ENCODE measurements at places on chromosomes 1 and 21. TPM values are rescaled to one million over a fixed set of nuclear protein-coding genes. Genes with fewer than 3 reads are reported as not detected.

RBM11 gene
- 8.1 TPM for total RNA-seq

SYNJ1 gene
- 16.1 TPM for total RNA-seq

MFSD2A gene
- 16.2 TPM for total RNA-seq

CELA2A gene
- total RNA-seq: not detected

DNA sequence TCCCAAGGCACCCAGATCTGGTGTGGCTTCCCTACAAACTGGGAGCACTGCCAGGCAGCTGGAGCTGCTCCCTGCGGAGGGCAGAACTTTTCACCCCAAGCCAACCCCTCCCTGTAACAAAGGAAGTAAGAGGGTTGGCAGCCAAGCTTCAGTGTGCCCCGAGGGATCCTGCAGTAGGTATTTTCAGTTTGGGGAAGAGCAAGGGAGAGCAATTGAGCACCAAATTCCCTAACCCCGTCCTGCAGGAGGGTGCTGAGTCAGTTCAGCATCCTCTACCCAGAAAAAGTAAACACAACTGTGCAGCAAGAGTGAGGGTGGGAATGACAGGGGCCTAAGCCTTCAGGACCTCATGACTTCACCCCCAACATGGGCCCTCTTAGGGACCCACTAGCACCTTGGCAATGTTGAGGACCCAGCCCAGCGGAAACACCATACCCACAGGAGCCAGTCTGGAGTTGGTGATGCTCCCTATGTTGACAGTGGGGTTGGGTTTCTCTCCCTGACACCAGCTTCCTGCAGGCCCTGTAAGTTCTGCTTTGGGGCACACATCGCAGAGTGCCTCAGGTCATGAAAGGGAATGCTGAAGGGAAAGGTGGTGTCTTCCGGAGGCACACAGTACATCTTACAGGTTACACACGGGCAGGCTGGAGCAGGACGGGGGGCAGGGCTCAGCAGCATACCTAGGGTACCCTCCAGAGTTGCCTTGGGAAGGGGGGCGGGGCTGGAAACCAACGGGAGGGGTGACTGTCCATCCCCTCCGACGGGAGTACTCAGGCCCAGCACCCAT, 14.8 kb downstream of the SH3BP5L start:
- DNase-seq: no peak

GRCh38 chr21:45409466-45410150, 4.6 kb downstream of the COL18A1 start:
- no peak for DNase-seq

DNA sequence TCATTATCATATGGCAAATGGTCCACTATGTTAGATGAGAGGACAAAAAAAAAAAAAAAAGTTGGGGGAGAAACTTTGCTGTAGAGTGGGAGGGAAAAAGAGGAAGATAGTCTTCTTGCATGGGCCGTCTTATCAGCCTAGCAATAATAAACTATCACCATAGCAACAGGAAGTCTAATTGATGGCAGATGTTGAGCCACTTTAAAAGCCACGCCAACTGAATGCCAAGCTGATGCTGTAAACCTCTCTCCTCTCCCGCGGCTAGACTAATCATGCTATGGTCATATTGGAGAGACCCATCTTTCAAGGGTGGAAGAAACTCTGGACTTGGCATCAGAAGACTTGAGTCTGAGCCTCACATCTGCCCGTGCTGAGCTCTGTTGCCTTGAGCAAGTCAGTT, 122.2 kb upstream of the HOOK1 start:
- DNase-seq: peak; percentile 41

- no peak for DNase-seq
Observed at GRCh38 chr1:101980974-101981373, 15.8 kb downstream of the OLFM3 start.

- no peak for DNase-seq
Observed at GRCh38 chr1:208868554-208868953, 624.4 kb upstream of the PLXNA2 start.

DNA sequence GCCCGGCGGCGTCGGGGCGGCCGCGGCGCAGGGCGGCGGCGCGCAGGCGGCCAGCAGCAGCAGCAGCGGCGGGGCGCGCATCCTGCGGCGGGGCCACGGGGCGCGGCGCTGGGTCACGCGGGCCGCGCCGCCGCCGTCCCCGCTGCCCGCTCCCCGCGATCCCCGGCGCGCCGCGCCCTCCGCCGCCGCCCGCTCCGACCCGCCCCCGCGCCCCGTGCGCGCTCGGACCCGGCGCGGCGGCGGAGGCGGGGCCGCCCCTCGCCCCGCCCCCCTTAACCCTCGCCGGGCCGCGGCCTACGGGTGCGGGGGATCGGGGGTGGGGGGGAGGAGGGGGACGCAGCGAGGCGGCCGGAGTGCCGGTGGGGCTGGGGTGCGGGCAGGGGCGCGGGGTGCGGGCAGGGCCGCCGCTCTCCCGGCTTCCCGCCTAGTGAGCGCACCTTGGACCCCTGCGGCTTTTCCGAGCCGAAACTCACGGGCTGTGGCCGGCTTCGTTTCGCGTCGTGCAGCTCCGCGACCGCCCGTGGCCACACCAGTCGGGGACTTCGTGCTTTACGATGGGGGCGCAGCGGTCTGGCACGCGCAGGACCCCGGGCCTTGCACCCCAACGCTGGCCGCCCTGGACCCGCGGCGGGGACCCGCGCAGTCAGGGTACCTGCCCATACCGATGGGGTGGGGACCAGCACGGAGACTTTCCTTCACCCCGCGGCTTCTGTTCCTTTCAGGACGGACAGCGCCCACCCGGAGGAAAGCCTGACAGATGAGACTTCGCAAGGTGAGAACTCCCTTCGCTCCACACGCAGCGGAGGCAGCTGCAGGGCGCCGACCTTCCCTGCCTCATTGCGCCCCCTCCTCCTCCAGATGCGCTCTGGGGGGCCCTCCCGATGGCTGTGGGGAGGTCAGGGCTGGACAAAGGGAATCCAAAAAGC, at the start of gene FNDC10:
Gene FNDC10, minus strand, starts transcription at position 201 of the 926 bp plus-strand sequence. Its CDS starts 120 bp downstream, at position 81.
- no peak for DNase-seq

DNA sequence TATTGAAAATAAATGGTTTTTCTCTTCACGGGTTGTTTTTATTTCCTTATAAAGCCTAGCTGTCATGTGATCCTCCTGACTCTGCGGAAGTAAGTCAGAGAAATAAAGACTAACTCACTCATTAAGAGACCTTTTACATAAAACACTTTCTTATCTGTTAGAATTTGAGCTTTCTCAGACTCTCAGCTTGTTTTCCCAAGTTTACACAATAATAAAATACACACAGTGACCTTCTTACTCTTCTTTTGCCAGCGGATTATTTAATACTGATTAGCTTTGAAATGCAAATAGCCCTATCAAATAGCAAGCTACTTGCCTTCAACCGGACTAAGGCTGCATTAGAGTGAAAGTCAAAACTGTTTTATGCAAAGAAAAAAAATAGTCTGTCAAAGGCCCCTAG, 45.5 kb upstream of the CXADR start:
- DNase-seq: no peak

- no peak for DNase-seq
Observed at GRCh38 chr1:47629201-47629600, 191.4 kb downstream of the FOXD2 start.

GRCh38 chr1:46616277-46617107, at the start of gene MOB3C:
MOB3C (minus strand) TSS chr1:46616811; CDS start chr1:46613321, 3,490 bp downstream.
- peak; percentile 90 for DNase-seq

- no peak for DNase-seq
Observed at GRCh38 chr1:5311634-5312292, 657.4 kb downstream of the AJAP1 start.

- DNase-seq: no peak
Observed at GRCh38 chr1:51303751-51304251, 26.6 kb downstream of the TTC39A start.
